Body of pancreas (tissue), 4 donors: ENCODE measurements at places on chromosomes 16 and 17. TPM values are rescaled to one million over a fixed set of nuclear protein-coding genes. Genes with fewer than 3 reads are reported as not detected.

The PPP1R27 gene
- not detected for total RNA-seq

DNA sequence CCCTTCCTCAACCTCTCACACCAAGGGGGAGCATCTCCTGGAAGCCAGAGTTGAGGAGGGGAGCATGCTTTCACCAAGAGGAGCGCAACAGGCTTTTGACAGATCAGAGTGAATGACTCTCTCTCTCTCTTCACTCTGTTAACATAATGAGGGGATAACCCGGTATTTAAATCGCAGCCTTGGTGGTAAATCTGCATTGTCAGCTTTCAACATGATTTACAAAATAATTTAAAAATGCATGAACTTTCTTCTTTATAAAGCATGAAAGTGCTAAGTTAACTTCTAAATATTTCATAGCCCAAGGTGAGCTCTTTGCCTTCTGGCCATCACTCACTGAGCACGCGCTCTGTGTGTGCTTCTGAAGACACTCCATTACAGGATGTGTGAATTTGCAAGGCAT lies 61.8 kb downstream of the TMEM114 start:
- H3K36me3 ChIP-seq, result no peaks in the 10 kb centered on the region
- no peak overlapping the region for H3K27ac ChIP-seq
- no peak for DNase-seq
- no peak overlapping the region for H3K4me3 ChIP-seq
- H3K27me3 ChIP-seq, result no peaks in the 10 kb centered on the region

DNA sequence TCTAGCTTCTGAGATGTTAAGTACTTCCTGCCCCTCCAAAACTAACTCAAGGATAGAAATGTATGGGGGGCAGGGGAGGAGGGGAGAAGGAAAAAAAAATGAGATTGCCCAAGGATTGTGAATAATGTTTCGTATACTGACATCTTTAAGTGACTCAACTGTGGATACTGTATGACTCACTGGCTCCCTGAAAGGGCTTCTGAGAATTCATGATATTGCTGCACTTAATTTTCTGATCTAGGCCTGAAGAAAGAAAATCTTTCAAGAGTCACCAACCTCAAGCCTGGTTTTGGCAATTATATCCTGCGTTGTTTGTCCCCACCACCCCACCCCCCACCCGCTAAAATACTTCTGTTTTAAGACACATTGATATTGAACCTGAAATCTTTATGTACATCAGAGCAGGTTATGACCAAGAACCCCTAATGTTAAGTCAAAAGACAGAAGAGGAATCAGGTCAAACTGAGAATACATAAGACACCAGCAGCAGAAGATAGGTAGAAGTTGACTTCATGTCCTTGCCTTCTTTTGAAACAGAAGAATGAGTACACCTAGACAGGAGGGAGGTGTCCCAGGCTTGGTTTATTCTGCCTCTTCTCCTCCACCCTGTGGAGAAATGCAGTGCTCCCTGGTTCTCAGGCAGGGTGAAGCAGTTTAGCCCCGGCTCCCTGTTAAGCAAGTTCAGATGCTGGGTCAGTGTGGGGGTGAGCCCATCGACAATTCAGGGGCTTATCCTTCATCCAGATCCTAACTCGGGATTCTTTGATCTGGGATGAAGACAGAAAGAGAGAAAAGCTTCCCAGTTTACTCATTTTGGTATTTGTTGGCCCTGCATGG lies 3.3 kb upstream of the FBXL20 start:
- H3K4me1 ChIP-seq, result peaks cover 11% of the 10 kb centered on the region
- no peak overlapping the region for H3K4me3 ChIP-seq
- peaks cover 9% of the 10 kb centered on the region for H3K36me3 ChIP-seq
- no peak overlapping the region for H3K27ac ChIP-seq
- H3K27me3 ChIP-seq, result no peaks in the 10 kb centered on the region

DNA sequence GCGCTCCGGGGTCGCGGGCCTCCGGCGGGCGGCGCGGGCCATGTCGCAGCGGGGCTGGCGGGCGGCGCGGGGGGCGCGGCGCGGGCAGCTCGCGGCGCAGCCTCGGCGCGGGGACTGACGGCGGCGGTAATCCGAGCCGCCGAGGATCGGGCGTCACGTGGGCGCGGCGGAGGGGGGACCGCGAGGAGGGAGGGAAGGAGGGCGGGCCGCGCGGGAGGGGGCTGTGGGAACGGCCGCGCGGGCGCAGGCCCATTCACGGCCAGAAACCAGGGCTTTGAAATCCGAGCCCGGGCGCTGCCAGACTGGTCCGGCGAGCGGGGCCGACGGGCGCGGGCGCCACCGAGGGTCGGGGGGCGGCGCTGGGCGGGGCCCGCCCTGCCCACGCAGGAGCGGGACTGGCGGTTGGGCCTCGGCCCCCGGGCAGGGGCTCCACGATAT lies at the start of gene MTSS2:
TSS of gene MTSS2 (minus strand) at position 116 of the 438 bp plus-strand sequence. CDS start 262 bp downstream, outside the sequence.
- H3K27ac ChIP-seq, result peak within 1 kb of the TSS; percentile 78
- H3K4me1 ChIP-seq, result peaks cover 67% of the 10 kb centered on the region
- peak within 1 kb of the TSS; percentile 21 for H3K4me3 ChIP-seq
- no peaks in the 10 kb centered on the region for H3K36me3 ChIP-seq

The ACAP1 gene
- total RNA-seq, result 0.99 TPM

GRCh38 chr16:7839568-7839967 lies 506.9 kb downstream of the RBFOX1 start:
- H3K36me3 ChIP-seq, result no peaks in the 10 kb centered on the region
- H3K27me3 ChIP-seq, result no peaks in the 10 kb centered on the region

GRCh38 chr17:16171613-16172012 lies 43.7 kb downstream of the NCOR1 start:
- no peaks in the 10 kb centered on the region for H3K27me3 ChIP-seq
- H3K4me3 ChIP-seq, result no peak overlapping the region
- H3K4me1 ChIP-seq, result peaks cover 14% of the 10 kb centered on the region
- no peaks in the 10 kb centered on the region for H3K36me3 ChIP-seq
- DNase-seq, result peak; percentile 32

- peaks cover 11% of the 10 kb centered on the region for H3K4me1 ChIP-seq
- no peak for DNase-seq
- no peaks in the 10 kb centered on the region for H3K27me3 ChIP-seq
- H3K4me3 ChIP-seq, result no peak overlapping the region
Measured at GRCh38 chr17:44559634-44560554, 2.6 kb downstream of the FZD2 start.

The PALB2 gene
- total RNA-seq, result 4.4 TPM

- peaks cover 6% of the 10 kb centered on the region for H3K36me3 ChIP-seq
- H3K27me3 ChIP-seq, result no peaks in the 10 kb centered on the region
- H3K27ac ChIP-seq, result no peak overlapping the region
- H3K4me1 ChIP-seq, result no peaks in the 10 kb centered on the region
- H3K4me3 ChIP-seq, result no peak overlapping the region
- peak; percentile 4 for DNase-seq
Measured at GRCh38 chr16:88069397-88070168, 118.3 kb downstream of the BANP start.

The CLDN7 gene
- 72.9 TPM for total RNA-seq

DNA sequence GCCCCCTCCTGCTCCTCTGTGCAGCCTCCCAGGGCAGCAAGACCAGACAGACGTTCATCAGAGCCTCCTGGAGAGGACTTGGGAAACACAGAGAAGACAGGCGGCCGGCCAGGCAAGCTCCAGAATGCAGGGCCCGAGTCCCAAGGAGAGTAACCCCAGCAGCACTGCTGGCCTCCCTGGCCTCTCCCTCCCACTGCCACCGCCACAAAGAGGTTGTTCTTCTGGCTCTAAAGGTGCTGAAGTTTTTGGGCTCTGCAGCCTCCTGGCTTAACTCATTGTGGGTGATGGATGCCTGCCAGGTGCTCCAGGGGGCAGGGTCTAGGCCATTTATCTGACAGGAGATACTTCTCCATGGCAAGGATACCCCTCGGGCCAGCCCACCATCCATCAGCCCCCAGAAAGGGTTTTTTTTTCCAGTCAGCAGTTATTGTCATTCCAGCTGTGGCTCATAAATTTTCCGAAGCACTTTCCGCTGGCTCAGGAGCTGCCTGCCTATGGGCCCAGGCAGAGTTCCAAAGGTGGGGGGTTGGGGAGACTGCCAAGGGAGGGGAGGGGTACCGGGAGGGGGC lies 32.0 kb upstream of the MRPS23 start:
- H3K36me3 ChIP-seq, result peaks cover 2% of the 10 kb centered on the region
- no peak for DNase-seq
- H3K4me3 ChIP-seq, result no peak overlapping the region
- peak overlapping the region; percentile 34 for H3K27ac ChIP-seq
- peaks cover 35% of the 10 kb centered on the region for H3K4me1 ChIP-seq

The CCL18 gene
- not detected for total RNA-seq
